Subcutaneous adipose tissue (tissue), 4 donors: ENCODE measurements at places on chromosomes 13 and 19. TPM values are rescaled to one million over a fixed set of nuclear protein-coding genes. Genes with fewer than 3 reads are reported as not detected.

Gene C1QTNF9B
- total RNA-seq: not detected

Gene SIGLEC12
- total RNA-seq: not detected

Gene ZNF43
- 18.1 TPM for total RNA-seq

Gene SULT2A1
- total RNA-seq: not detected

Gene ZNF578
- total RNA-seq: 0.88 TPM

Gene ALOX5AP
- 123 TPM for total RNA-seq

Gene UGGT2
- total RNA-seq: 67.1 TPM

Gene PABPC3
- 0.33 TPM for total RNA-seq

Gene PCDH20
- total RNA-seq: 0.65 TPM

Gene TRMT1
- total RNA-seq: 27.2 TPM

Gene NLRP11
- not detected for total RNA-seq

Gene ZNF256
- 3.9 TPM for total RNA-seq

Gene SERTM1
- 1.1 TPM for total RNA-seq

Gene CYP2F1
- total RNA-seq: not detected

Gene LRRC63
- total RNA-seq: 0.38 TPM

Gene CEACAM19
- total RNA-seq: 0.49 TPM

Gene LGALS14
- not detected for total RNA-seq

Gene IL4I1
- 0.22 TPM for total RNA-seq

Gene C1QTNF9
- 2.0 TPM for total RNA-seq

Gene TRPM4
- total RNA-seq: 6.5 TPM

Gene HPN
- total RNA-seq: 0.17 TPM

Gene STOML3
- not detected for total RNA-seq

Gene LHB
- not detected for total RNA-seq

Gene FCHO1
- 5.1 TPM for total RNA-seq

Gene S1PR5
- total RNA-seq: not detected

Gene GRWD1
- 29.0 TPM for total RNA-seq

Gene ZNF558
- 24.6 TPM for total RNA-seq

Gene ZSWIM9
- total RNA-seq: 3.3 TPM

Gene TUBB4A
- not detected for total RNA-seq

Gene DOCK9
- 306 TPM for total RNA-seq

Gene CARD8
- 70.4 TPM for total RNA-seq

Gene IGFL4
- total RNA-seq: not detected

Gene NANOS3
- total RNA-seq: not detected

Gene ZNF844
- 7.7 TPM for total RNA-seq

Gene SLITRK5
- total RNA-seq: not detected

Gene KIR3DL2
- total RNA-seq: not detected

Gene PSG2
- not detected for total RNA-seq

Gene CRX
- total RNA-seq: not detected

Gene CD37
- 87.4 TPM for total RNA-seq

Gene RCBTB2
- total RNA-seq: 13.7 TPM

Gene ATXN8OS
- not detected for total RNA-seq

Gene ACP5
- 38.2 TPM for total RNA-seq

Gene PGLYRP1
- not detected for total RNA-seq

Gene RXFP2
- total RNA-seq: 0.75 TPM

Gene RYR1
- total RNA-seq: 6.2 TPM

Gene ZNF491
- total RNA-seq: 2.1 TPM

Gene BRME1
- 3.0 TPM for total RNA-seq

Gene FLT1
- total RNA-seq: 89.5 TPM

Gene SERP2
- not detected for total RNA-seq

Gene NLRP12
- total RNA-seq: 0.88 TPM

Gene ZNF221
- total RNA-seq: 5.1 TPM

Gene AP1M2
- total RNA-seq: not detected

Gene GPC5
- total RNA-seq: not detected

Gene MTUS2
- not detected for total RNA-seq

Gene PGLYRP2
- total RNA-seq: not detected

Gene ASPDH
- not detected for total RNA-seq

Gene HS6ST3
- 1.1 TPM for total RNA-seq

Gene APOC1
- total RNA-seq: 30.7 TPM
